Stimulated activated CD4-positive, alpha-beta T cell treated with anti-CD3 and anti-CD28 coated beads, Interleukin-1b, Interleukin-23, amount 100 ng/mL, for 1 hour (primary cell): ENCODE measurements at places on chromosomes 5 and 9.

- DNase-seq: no peak
Measured at GRCh38 chr5:111655169-111655924, 101.6 kb downstream of the NREP start.

- no peak for DNase-seq
Measured at GRCh38 chr9:107251756-107252322, 31.2 kb upstream of the RAD23B start.

DNA sequence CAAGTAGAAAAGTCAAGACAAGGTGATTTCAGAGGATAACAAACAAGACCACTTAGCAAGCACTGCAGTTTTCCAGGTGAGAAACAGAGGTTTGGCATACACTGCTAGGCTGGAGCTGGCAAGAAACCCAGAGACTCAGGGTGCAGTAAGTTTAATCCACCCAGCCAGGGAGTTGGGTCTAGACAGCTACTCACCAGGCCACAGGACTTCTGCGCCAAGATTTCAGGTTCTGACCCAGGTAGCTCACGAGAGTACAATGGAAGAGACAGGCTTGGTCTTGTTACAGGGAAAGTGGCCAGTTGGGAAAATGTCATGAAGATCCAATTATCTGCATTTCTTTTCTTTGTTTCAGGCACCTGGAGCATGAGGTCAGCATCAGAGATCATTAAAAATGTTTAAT lies 9.8 kb downstream of the SMIM23 start:
- DNase-seq: no peak

DNA sequence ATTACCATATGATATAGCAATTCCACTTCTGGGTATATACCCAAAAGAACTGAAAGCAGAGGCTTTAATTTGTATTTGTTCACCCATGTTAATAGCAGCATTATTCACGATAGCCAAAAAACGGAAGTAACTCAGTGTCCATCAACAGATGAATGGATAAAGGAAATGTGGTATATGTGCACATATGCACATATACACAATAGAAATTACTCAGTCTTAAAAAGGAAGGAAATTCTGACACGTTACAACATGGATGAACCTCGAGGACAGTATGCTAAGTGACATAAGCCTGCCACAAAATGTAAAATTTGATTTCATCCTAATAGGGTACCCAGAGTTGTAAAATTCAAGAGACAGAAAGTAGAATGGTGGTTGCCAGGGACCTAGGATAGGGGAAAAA lies 54.9 kb downstream of the NUP155 start:
- DNase-seq: no peak

DNA sequence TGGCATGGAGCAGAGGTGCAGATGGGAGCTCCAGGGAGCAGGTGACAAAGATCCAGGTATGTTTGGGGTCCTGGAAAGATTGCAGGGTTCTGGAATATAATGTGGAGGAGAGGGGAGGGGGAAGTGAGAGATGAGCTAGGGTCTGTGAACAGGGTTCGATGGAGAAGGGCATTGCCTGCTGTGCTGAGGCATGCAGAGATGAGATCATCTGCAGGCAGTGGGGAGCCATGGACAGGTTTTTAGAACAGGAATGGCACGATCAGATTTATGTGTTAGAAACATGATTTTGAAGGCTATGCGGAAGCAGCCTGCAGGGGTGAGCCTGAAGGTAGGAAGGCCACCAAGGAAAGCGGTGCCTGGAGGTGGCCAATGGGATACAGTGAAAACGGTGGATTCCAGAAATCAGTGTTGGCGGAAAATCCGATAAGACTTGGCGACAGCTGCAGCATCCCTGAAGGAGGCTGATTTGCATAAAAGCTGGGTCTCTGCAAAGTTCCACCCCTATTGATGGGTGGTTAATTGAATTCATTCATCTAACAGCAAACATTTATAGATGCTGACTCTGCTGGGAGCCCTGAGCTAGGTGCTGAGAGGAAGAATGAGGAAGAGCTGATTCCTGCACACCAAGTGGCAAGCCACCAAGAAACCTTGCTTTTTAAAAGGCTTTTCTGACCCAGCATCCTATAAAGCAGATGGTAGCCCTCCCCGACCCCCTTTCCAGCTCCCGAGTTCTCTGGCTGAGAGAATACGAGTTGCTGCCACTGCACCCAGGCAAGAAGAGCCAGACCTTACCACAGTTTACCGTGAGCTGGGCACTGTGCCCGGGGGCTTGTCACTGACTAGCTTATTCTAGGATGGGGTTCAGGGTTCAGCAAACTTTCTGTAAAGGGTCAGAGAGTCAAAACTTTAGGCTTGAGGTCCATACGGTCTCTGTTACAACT lies 139.2 kb upstream of the SMIM23 start:
- no peak for DNase-seq

DNA sequence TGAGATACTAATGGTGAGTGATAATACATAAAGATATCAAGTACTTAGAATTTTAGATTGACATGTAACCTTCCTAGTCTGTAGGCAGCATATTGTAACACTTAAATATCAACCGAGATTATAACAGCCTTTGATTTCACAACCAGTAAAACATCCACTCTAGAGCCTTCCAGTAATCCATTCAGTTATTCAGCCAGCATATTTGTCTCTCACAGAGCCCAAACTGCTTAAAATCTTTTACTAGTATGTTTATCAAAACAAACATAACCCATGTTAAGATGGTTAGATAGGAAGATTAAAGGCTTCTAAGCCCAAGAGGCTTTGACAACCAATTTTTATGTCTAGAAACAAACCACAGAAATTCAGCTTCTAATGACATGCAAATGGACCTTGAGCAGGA lies 177.9 kb upstream of the FST start:
- no peak for DNase-seq

DNA sequence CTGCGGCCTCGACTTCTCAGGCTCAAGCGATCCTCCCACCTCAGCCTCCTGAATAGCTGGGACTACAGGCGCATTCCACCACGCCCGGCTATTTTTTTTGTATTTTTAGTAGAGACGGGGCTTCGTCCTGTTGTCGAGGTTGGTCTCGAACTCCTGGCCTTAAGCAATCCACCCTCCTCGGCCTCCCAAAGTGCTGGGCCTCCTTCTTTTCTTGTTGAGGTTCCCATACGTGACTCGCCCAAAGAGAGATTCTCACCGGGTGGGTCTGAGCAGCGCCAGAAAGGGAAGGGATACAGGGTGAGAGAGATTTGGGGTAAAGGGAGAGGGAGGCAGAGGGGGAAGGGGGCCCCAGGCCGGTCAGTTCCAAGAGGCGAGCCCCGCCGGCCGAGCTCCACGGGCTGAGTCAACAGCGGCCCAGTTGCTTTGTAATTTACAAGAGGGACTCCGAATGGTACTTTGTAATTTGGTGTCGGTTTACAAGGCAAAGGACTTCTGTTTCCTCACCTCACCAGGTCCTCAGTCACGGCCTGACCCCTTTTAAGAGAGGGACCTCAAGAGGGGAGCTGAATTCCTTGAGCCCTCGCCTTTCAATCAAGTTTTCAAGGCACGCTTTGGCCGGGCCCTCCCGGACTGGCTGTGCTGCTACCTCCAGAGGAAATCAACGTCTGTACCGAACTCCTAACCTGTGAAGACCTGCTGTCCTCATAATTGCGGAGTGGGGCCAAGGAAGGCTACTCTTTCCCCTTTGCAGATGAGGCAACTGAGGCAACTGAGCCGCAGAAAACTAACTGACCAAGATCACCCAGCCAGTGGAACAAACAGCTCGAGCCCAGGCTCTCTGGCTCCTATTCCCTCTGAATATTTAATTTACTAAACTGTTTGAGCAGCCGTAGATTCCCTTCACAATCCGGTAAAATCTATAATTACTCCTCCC lies 3.3 kb upstream of the DMRT2 start:
- DNase-seq: no peak

DNA sequence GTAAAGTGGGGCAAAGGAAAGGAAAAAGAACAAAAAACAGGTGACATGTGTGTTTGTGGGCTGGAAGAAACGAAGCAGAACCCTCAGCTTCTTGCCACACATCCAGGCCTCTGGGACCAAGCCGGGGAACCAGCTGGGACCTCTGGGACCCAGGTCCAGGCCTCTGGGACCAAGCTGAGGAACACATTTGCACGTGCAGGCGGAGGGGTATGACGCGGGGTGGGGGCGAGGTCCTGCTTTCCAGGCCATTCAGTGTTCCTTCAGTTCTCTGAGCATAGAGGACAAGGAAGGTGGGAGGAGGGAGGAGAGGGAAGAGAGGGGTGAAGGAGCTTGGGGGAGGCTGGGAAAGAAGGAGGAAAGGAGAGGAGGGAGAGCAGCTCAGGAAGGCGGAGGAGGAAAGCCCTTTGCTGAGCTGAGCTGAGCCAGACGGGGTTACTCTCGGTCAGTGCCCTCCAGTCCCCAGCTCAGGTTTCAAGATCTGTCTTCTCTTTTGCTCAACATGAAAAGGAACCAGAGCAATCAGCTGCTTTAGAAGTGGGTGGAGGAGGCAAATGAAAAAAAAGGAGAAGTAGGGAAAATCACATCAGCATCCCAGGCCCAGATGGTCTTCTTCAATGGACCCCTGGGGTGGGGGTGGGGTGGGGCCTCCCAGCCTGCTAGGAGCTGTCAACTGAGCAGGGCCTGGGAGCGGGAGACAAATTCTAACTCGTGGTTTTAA lies 59.1 kb downstream of the ABCA1 start:
- DNase-seq: no peak

DNA sequence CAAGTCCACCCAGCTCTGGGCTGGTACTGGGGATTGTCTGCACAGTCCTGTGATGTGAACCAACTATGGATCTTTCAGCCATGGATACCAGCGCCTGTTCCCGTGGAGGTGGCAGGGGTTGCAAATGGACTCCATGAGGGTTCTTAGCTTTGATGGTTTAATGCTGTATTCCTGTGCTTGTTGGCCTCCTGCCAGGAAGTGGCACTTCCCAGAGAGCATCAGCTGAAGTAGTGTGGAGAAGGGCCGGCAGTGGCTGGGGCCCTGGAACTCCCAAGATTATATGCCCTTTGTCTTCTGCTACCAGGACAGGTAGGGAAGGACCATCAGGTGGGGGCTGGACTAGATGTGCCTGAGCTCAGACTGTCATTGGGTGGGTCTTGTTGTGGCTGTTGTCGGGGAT lies 1104.8 kb upstream of the COX7C start:
- no peak for DNase-seq

- DNase-seq: no peak
Measured at GRCh38 chr9:128294142-128294541, 18.1 kb downstream of the SWI5 start.

DNA sequence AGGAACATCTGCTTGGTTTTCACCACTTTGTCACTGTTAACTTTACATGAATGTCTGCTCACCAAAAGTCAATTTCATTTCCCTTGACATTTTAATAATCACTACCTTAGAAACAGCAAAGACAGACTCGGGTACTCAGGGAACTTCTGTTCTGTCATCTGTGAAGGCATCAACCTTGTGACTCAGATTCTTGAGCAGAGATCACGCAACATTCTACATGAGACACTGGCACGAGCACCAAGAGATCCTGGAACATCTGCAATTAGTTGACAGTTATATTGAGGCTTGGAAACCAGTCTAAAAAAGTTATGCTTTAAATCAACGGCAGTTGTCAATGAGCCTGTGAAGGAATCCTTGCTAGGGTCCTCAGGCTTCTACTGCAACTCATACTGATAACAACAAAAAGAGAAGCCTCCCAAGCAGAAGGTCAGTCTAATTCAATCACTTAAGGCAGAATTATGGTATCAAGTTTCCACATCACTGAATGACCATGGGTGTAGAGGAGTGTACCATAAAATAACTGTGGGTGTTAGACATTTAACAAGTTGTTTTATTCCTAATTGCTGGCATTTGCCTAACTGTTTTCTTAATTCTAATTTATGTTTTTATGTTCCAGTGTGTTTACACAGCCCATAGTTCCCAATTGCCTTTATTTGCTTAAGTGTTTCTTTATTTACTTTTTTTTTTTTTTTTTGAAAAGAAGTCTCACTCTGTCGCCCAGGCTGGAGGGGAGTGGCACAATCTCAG lies 3.3 kb upstream of the PBX3 start:
- DNase-seq: no peak

DNA sequence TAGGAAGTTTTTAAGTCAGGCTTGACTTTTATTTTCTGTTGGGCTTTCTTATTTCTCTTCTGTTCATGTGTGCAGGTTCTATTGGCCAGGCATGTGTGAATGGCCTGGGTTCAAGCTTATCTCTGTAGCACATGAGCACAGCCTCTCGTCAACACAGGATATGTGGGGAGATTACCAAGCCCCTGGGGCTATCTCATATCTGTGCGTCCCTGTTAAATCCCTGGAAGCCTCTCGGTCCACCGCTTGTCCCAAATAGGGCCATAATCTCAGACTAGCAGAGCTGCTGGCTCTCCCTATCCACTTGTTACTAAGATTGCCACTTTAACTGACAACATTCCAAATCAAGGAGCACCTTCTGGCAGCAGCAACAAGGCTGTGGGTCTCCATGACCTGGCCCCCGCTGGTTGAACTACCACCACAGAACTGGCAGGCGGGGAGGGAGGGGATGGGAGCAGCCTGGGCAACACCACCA lies 28.4 kb upstream of the EBF1 start:
- DNase-seq: no peak

DNA sequence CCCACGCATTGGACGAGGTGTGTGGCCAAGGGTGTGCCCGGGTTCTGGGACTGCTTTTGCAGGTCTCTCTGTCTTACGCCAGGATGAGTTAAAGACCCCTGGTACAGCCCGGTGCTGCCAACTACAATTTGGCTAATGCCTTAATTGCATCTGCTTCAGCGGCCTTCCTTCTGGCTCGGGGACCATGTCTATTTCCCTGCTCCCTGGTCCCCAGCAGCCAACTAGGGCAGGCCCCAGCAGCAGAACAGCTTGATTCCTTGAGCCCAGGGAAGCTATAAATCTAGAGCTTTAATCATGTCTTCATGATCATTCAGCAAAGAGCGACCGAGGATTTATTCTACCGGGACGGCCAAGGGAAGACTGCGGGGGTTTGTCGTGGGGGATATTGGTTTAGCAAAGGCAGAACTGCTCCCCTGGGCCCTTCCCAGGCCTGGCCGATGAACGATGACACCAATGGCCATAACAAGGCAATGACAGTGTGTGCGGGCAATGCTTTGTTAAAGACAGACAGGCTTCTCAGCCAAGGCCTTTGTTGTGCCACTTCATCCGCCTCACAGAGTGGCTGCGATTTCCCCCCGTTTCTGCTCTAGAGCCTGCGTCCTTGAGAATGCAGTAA lies 51.4 kb downstream of the CFAP77 start:
- DNase-seq: no peak

GRCh38 chr5:80437326-80437725 lies 29.5 kb downstream of the ZFYVE16 start:
- no peak for DNase-seq

GRCh38 chr5:574906-575305 lies 37.2 kb upstream of the CEP72 start:
- no peak for DNase-seq

- DNase-seq: no peak
Measured at GRCh38 chr5:181189962-181190710, 14.9 kb downstream of the TRIM7 start.

- DNase-seq: no peak
Measured at GRCh38 chr5:160049099-160049498, 40.2 kb downstream of the TTC1 start.

DNA sequence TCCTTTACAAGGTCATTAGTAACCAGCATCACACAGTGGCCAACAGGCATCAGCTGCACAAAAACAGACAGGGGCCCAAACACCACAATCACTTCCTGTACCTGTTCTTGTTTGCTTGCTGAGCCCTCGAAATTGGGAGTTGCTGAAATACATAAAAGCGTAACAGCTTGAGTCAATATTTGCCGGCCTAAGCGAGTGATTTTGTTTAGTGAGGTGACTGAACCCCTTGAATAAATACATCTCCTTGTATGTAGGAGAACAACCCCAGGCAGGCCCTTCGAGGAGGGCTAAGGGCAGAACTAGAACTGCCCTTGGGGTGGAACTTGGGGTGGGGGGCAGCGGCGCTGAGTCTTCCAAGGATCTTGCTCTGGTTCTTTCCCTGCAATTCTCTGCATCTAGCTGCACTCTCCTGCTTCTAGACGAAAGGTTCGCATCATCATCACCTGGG lies 502.5 kb downstream of the RASEF start:
- no peak for DNase-seq
